ENCODE measurements at places on chromosomes 11 and 22.

DNA sequence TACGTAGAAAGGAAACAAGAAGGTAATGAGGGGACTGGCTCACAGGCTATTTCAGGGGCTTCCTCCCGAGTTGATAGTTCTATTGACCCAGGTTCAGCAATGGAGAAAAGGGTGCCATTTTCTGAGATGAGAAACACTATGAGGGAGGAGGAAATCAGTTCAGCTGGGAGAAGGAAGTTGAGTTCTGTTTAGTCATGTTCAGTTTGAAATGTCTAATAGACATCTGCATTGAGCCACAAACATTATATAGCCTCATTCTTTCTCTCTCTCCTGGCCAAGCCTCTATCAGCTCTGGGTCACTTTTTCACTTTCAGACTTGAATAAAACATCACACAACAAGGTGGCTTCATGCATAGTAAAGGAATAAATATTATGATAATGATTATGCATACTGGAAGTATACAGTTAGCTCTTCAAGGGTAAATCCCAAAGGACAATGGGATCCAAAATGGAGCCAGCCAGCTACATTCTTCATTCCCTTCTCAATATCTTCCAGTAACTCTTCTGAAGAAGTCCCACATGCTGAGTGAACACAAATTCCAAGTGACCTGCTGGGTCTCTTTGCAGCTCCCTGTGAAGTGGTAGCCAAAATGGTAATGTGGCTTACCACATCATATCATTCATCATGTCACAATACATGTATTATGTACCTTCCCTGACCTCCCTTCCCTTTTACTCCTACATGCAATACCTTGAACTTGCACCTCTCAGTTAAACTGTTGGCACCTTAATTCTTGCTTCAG lies 80.9 kb upstream of the CD44 start:
- no peak for DNase-seq

DNA sequence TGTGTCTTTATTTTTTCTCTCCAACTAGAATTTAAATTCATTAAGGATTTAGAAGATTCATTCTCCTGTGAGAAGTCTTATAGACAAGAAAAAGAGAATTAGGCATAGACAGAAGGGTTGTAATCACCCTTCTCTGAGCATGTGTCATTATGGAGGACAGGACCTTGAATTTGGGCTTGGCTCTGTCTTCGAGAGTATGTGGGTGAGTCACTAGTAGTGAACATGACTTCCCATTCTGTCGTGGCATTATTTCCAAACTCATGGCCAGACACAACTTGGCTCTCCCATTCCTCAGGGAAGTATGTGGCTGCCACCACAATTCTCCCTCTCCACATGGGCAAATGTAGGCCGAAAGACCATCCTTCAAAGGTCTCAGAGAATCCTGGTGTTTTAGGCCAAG lies 14.3 kb upstream of the ANKK1 start:
- DNase-seq = no peak

DNA sequence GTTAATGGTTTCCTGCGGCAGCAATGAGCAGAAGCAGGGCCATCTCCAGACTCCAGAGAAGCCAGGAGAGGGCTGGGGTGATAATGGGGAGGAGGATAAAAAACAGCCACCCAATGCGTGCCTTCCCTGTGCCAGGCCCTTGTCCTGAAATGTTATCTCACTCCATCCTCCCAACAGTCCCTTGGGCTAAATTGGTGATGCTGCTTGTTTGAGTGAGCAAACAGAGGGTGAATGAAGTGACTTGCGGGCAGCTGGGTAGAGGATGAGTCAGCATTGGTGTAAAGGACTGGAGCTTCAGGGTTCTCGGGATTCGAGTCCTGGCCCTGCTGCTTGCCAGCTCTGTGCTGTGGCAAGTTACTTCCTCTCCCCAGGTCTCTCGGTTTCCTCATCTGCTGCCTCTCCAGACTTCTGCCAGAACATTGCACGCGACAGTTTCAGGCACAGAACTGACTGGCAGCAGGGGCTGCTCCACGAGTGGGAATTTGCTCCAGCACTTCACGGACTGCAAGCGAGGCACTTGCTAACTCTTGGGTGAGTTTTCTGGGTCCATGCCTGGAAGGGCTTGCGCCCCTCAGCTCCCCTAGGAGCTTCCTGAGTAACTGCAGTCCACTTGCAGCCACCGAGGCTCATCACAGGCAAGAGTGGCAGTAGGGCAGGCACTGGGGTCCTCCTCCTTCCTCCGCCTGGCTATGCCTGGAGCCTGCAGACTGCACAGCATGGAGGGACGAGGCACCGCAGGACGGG lies at the start of gene P2RY6:
TSS of gene P2RY6 (plus strand) at position 403 of the 744 bp plus-strand sequence. CDS start 24,181 bp downstream, outside the sequence.
- no peak for DNase-seq

GRCh38 chr11:113270080-113270479 lies 44.3 kb upstream of the TTC12 start:
- no peak for DNase-seq

GRCh38 chr11:13923182-13923581 lies 39.3 kb upstream of the SPON1 start:
- DNase-seq = no peak

DNA sequence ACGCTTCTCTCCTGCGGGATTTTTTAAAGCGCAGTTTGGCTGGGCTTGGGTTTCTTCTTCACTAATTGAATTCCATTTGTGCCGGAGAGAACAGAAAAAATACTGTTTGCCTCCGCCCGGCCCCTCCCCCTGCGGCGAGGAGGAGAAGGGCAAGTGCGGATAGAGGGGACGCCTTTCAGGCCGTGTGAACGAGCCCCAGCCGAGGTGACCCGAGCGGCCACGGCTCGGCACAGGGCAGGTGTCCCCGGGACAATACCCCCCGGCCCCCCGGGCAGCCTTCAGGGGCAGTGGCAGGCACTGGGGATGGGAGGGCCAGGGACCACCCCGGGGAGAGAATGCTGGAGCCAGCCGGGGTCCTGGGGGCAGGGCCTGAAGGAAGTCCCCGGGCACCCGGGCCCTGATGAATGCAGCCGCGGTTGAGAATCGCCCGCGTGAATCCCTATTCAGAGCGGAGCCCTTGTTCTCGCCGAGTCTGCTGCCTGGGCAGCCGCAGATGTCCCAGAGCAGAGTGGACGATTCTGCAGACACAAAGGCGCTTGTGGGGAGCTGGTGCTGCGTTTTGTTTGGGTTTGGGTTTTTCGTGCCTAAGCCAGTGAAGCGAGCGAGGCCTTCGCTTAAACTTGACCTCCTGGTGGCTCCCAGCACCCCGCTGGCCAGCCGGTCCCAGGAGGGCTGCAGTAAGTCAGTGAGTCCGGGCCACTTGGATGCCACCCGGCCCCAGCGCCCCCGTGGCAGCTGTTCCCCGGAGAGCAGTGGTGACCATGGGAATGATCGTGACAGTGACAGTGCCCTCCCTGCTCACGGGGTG lies 96.0 kb downstream of the WNT7B start:
- no peak for DNase-seq

DNA sequence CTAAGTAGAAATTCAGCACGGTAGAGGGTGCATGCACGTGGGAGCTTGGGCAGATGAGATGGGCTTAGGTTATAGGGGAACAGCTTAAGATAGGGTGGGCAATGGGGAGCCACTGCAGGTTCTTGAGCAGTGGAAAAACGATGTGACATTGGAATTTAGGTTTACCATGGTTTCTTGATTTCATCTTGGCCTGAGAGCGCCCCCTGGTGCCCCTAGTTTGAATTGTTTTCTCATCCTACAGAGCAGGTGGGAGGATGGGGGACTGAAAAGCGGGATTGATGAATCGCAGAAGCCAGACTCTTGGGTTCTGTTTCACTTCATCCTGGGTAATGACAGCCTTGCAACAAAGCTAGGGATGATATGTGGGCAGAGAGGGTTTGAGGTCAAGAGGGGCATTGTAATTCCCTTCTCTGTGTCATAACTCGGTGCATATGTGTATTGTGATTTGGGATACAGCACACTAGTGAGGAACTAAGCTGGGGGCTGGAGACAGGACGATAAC lies 6.7 kb upstream of the MCAM start:
- DNase-seq = no peak

DNA sequence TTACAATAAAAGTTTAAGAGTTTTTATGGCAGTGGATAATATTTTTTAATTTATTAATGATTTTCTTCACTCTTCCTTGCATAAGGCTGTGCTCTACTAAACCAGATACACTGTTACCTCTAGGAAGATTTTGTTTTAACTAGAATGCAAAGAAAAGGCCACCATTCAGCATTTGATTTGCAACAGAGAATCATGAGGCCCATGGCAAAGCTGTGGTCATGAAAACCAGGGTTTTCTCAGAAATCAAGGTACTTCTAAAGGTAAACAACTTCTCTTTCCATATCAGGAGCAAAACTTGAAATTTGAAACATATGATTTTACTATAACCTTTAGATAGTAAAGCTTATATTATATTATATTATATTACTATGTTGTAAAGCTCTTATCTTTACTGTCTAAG lies 94.4 kb downstream of the FAM76B start:
- DNase-seq = no peak

DNA sequence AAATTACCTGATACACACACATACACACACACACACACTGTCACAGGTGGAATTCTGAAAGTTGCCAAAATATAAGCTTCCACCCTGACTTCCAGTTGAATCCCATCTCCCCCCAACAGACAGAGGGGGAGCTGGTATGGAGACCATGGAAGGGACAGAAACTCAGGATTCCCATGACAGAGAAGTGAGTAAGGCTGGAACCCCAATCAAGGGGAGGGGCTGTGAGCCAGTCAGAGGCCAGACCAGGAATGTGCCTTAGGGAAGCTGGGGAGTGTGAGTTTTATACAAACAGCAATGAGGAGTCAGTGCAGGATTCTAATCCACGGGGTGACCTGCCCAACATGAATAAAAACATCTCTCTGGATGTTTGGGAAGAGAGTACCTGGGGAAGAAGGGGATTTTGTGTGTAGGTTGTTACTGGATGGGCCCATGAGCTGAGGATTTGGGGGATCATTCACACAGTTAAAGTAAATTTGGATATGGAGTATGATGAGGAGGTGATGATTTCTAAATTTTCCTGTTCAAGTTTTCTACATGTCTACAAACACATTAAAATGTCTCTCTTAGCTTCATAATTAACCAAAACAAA lies 38.7 kb upstream of the TOP3B start:
- DNase-seq = no peak

All from osteocyte (in vitro differentiated cells).